Inflammatory macrophage treated with lipopolysaccharide for 4 hours (primary cell): ENCODE measurements at places on chromosomes 4 and X.

GRCh38 chr4:6302869-6303268 is 33.2 kb downstream of the WFS1 start:
- no peak for DNase-seq

DNA sequence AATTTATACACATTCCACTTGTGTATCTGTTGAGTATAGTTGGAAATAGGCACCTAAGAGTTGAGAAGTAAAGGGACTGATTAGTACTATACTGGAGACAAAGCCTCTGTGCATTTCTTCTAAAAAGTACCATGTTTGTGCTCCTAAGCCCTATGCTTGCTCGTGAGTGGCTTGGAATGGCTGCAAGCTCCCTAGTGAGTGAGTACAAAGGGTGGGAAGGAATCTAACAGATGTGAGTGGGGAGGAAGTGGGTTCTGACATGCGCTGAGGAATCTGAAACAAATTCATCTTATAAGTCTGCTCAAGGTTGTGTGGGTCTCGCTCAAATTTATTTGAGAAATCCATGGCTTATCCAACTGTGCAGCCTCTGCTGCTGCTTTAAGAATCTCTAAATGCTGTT is 13.3 kb downstream of the SPCS3 start:
- no peak for DNase-seq

- peak; percentile 96 for DNase-seq
Observed at GRCh38 chr4:55397520-55398321, 2.0 kb downstream of the TMEM165 start.

DNA sequence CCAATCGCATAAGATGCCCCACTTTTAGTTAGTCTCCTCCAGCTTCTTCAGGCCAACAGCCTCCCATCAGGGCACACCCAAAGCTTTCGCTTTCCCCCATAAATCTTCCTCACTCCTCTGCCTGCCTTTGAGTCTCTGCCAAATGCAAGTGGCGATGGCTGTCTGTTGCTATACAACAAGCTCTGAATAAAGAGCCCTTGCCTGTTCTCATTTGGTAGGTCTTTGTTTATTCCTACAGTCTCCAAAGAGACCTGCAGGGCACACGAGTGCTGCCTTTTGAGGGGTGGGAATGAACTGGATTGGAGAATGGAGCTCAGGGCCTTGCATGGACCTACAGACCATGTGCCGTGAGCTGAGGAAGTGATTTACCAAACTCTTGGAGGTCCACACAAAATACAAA is 52.2 kb upstream of the SOD3 start:
- DNase-seq: no peak

DNA sequence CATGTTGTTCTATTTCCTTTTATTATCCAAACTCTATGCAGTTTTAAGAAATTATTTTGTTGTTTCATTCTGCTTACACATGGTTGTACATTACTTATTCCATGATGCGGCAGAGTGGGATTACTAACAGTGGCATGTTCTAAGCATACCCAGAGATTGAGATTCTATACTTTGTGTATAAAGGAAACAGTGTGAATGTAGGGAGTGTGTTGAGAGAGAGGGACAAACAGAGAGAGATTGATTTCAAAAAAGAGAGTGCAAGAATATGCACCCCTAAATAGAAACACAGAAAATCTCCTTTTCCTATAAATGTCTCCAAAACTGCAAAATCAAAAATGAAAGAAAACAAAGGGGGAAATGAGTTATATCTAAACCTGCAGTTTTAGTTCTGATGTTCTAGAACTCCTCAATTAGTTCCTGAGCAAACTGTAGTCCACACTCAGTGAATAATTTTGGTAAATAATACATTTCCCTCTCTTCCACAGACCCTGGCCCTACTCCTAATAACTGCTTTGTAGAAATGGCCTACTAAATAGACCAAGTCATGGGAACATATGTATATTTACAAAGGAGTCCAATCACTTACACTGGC is 31.0 kb downstream of the SLC9B1 start:
- peak; percentile 17 for DNase-seq

DNA sequence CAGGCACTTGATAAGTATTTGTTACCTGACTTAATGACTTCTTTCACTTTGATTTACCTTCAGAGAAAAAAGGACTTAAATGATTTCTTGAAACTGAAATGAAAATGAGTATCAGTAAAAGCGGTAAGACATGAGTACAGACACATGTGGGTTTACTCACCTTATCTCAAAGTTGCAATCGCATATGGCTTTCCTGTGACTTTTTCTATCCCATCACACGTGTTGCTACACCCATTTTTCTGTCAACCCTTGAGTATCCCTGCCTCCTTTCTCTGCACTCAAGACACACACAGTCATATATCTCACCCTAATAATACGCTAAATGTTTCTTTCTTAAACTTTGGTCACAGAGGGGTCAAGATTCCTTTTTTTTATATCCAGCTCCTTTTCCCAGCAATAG is 11.0 kb upstream of the ARHGEF38 start:
- no peak for DNase-seq

- DNase-seq: no peak
Observed at GRCh38 chr4:185086053-185086452, 57.0 kb upstream of the SLC25A4 start.

DNA sequence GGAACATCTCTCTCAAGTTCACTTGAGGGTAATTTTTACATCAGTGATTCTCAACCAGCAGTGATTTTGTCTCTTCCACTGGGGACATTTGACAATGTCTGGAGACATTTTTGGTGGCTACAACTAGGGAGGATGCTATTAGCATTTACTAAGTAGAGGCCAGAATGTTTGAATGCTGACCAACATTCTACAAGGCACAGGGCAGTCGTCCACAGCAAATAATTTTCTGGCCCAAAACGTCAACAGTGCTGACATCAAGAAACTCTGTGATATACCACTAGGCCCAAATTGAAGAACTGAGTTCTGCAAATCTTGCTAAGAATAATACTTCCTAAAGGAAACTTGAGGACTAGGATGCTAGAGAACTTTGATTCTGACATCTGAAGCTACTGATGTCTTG is 7.1 kb downstream of the KLKB1 start:
- DNase-seq: no peak

DNA sequence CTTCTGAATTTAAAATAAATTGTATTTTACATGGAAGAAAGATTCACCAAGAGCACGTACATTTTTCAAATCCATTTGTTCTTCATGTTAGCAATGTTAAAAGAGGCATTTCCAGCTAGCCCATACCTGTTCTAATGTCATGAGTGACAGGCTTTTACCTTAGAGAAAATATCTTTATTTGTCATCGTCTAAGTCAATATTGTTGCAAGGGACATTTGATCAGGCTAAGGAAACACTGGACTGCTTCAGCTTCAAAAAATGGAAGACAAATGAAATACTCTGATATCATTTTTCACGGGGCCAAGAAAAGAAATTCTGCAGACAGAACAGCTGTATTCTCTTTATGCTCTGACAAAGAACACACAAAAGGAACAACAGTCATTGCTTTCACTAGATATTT is 207.7 kb downstream of the RCHY1 start:
- no peak for DNase-seq

DNA sequence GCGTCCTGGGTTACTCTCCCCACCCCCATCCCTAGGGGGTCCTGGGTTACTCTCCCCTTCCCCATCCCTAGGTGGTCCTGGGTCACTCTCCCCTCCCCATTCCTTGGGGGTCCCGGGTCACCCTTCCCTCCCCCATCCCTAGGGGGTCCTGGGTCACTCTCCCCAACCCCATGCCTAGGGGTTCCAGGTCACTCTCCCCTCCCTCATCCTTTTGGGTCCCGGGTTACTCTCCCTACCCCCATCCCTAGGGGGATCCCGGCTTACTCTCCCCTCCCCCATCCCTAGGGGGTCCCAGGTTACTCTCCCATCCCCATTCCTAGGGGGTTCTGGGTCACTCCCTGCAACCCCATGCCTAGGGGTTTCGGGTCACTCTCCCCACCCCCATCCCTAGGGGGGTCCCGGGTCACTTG is 1.5 kb downstream of the ASMTL start:
- no peak for DNase-seq

- no peak for DNase-seq
Observed at GRCh38 chrX:106742805-106743204, 16.3 kb downstream of the RNF128 start.

DNA sequence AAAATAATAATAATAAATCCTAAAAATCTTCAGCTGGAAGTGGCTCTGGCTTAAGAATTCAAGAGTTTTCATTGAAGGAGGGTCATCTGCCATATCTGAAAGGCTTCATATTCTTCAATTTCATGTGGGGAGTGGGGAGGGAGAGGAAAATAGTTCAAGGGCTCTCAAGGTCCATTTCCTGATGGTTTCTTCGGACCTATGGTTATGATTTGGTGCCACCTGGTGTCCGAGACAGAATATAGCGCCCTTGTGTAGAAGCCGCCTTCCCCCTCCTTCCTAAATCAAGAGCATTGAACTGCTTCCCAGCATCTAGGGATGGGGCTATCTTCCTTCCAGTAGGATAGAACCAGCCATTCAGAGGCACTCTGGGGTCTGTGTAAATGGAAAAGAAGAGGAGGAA is 34.3 kb downstream of the NLGN3 start:
- peak; percentile 51 for DNase-seq

DNA sequence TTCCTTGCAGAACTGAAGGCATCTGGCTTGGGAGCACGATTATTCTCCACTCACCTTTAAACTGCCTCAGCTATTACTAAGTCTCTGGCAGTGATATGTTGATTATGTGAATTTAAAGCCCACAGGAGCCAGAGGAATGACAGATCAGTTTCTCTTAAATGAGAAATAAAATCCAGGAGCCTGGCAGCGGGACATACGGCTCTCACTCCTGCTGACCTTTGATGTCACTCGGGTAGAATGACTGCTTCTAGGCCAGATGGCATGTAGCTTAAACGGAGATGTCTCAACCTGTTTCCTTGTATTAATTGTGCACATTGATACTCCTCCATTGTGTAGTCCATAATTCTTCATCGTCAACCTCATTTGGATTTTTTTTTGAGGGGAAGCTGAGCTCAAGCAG is 4.0 kb upstream of the CBLL2 start:
- no peak for DNase-seq

GRCh38 chrX:151973851-151974335 is 583 bp downstream of the GABRE start:
- no peak for DNase-seq

DNA sequence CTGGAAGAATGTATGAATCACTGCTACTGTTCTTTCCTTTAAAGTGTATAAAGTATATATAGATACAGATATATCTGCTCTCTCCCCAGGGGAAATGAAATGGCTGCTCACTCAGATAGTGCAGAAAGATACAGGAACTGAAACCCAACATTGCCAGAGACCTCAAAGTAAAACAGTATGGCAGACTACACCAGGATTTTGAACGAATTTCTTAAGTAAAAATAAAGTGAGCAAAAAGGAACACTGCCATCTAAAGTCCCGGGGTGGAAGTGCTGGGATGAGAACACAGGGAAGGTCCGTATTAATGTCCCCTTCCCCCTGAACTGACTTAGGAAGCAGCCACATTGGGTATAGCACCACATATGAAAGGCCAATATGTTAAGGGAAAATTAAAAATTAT is 93.4 kb downstream of the TMA16 start:
- peak; percentile 68 for DNase-seq

- DNase-seq: no peak
Observed at GRCh38 chrX:150205011-150205410, 158.1 kb upstream of the MAMLD1 start.
